ENCODE measurements at places on chromosomes 16 and 17. TPM values are rescaled to one million over a fixed set of nuclear protein-coding genes. Genes with fewer than 3 reads are reported as not detected.

DNA sequence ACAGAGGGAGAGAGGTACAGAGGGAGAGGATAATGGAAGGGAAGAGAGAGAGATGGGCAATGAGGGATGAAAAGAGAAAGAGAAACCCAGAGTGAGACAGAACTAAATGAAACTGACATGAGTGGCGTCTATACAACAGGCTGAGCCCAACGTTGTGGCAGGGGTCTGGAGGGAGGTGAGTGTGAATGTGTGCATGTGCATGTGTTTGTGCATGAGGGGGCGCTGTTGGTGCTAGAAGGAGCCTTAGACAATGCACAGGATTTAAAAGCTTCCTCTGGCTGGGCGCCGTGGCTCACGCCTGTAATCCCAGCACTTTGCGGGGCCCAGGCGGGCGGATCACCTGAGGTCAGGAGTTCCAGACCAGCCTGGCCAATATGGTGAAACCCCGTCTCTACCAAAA, 454.8 kb upstream of the CDH11 start:
- no peaks in the 10 kb centered on the region for H3K4me1 ChIP-seq
- H3K27ac ChIP-seq: no peak overlapping the region
- no peak for DNase-seq
- no peak overlapping the region for H3K4me3 ChIP-seq
- no peaks in the 10 kb centered on the region for H3K36me3 ChIP-seq

DNA sequence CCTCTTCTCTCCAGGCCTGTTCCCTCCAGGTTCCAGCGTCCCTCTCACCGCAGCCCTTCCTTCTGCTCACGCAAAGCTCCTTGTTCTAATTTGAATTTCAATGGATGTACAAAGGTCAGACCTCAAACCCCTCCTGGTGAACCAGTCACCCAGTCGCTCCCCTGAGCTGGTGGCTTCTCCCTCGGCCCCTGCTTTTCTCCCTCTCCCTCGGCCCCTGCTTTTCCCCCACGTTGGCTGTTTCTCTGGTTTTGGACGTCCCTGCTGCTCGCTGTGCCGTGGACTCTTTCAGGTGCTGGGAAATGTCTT, 8.6 kb upstream of the MSLN start:
- H3K27me3 ChIP-seq: peaks cover 41% of the 10 kb centered on the region
- no peaks in the 10 kb centered on the region for H3K4me1 ChIP-seq
- H3K27ac ChIP-seq: no peak overlapping the region
- DNase-seq: no peak

DNA sequence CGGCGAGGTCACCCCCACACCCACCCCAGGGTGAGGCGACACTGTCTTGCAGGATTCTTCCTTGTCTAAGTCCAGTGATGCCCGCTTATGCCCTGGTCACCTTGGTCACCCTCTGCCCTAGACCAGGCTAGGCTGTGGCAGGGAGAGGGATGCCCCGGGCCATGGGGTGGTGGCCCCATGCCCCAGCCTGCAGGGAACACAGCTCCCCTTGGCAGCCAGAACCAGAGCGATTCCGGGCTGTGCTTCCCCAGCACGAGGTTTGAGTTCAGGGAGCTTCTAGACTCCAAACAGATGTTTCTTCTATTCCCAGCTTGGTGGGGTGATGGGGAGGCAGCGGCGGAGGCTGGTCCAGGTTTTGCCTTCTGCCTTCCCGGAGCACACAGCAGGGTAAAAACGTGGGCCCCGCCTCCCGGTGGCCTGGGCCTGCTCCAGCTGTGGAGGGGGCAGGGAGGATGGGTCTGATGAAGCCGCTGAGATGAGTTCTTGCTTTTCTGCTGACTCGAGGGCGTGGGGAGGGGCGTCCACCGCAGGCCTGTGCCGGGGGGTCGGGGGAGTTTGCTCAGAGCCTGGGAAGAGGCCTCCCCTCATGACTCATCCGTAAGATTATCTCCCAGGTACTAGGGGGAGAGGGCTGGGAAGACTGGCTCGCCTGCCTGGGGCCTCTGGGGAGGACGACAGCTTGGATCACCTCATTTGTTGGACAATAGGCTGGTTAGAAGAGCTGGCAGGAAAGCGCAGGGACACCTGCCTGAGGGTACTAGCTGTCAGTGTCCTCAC, 15.4 kb downstream of the SMTNL2 start:
- peaks cover 12% of the 10 kb centered on the region for H3K4me1 ChIP-seq
- DNase-seq: no peak
- no peak overlapping the region for H3K27ac ChIP-seq
- H3K4me3 ChIP-seq: no peak overlapping the region
- no peaks in the 10 kb centered on the region for H3K36me3 ChIP-seq

DNA sequence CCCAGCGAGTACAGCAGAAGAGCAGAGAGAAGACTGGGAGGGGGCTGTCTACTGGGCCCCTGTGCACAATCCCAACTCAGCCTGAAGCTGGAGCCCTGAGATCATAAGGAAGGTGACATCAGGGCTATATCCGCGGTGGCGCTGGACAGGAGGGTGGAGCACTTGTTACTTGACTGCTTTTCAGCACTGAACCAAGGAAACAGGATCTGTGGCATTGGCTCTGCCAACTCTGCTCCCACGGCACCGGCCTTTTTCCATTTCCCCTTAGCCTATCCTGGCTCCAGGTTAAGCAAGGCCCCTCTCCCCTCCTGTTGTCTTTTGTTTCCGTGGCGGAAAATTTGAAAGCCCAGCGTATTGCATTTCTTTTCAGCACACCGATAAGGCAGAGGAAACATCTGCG, 125.0 kb upstream of the IRX3 start:
- no peak overlapping the region for H3K4me3 ChIP-seq
- no peak for DNase-seq
- no peak overlapping the region for H3K27ac ChIP-seq
- H3K4me1 ChIP-seq: no peaks in the 10 kb centered on the region
- peaks cover 3% of the 10 kb centered on the region for H3K27me3 ChIP-seq

DNA sequence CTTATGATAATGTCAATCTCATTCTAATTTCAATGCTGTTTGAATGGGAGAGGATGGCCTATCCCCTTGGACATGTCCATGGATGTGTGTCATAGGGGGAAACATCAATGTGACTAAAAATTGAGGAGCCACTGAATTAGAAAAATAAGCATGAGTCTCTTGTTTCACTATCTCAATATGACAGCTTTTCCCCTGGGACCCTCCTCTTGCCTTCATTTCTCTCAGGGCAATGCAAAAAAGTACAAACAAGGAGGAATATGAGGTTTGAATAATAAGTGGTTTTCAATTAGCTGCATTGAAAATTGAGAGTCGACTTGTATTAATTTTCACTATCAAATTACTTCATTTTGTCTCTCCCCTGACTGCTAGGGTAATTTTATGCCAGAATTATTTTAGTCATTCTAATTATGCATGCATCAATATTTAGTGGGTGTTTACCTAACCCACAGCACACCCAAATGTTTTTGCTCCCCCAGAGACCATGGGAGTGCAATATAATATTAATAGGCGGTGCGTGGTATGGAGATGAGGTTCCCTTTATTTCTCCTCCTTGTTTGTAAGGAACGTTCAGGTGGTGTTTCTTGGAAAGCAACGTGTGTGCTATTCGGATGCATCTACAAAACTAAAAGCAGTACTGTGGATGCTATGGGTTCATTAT, 6.8 kb upstream of the SDR42E1 start:
- no peaks in the 10 kb centered on the region for H3K27me3 ChIP-seq
- no peaks in the 10 kb centered on the region for H3K4me1 ChIP-seq
- no peak overlapping the region for H3K4me3 ChIP-seq
- H3K36me3 ChIP-seq: no peaks in the 10 kb centered on the region

GRCh38 chr17:74677558-74678466, 34.9 kb downstream of the CD300LF start:
- no peak for DNase-seq
- no peaks in the 10 kb centered on the region for H3K4me1 ChIP-seq
- H3K36me3 ChIP-seq: no peaks in the 10 kb centered on the region
- no peak overlapping the region for H3K27ac ChIP-seq
- no peak overlapping the region for H3K4me3 ChIP-seq
- peaks cover 10% of the 10 kb centered on the region for H3K27me3 ChIP-seq

DNA sequence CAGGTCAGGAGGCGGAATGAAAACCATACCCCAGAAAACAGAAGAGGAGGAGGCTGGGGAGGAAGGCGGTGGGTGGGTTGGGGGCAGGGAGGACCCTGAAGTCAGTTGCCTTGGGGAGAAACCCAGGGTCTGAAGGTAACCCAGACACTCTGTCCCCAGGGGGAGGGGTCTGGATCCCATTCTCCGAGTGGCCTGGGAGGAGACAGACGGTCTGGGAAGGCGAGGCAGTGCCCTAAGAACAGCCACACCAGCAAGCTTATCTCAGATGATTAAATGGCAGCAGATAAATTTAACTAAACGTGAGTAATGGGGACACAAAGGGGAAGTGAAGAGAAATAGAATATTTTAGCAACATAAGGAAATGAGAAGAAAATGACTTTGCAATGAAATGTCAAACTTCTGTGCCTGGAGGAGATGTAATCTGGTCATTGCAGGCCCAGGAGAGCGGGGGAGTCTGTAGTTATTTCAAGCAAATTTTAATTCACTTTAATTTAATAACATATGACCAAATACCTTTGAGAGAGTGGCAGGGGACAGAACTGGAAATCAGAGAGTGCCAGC, 21.4 kb upstream of the ZFP90 start:
- peaks cover 3% of the 10 kb centered on the region for H3K4me1 ChIP-seq
- H3K4me3 ChIP-seq: no peak overlapping the region
- no peaks in the 10 kb centered on the region for H3K27me3 ChIP-seq
- H3K36me3 ChIP-seq: no peaks in the 10 kb centered on the region

DNA sequence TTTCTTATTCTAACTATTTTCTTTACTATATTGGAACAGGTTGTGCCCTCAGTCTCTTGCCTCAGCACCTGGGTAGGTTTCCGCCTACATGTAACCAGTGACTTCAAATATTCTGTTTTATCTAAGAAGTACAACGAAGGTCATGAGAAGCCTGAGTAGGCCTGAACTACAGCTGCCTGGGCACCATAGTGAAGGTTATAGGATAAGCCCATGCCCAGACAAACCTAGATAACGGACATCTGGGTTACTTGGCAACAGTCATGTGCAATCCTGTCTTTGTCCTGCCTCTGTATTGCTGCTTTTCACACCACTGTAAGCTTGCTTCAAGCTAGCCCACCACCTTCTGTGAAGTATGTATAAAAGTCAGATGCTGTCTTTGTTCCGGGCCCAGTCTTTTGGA, 25.4 kb upstream of the ARL4D start:
- DNase-seq: no peak
- no peaks in the 10 kb centered on the region for H3K27me3 ChIP-seq
- no peak overlapping the region for H3K4me3 ChIP-seq
- H3K4me1 ChIP-seq: peaks cover 7% of the 10 kb centered on the region
- H3K27ac ChIP-seq: no peak overlapping the region
- H3K36me3 ChIP-seq: no peaks in the 10 kb centered on the region

GRCh38 chr17:42679492-42680330, 1.9 kb downstream of the CCR10 start:
- H3K4me1 ChIP-seq: peaks cover 25% of the 10 kb centered on the region
- H3K4me3 ChIP-seq: peak overlapping the region; percentile 47
- H3K27ac ChIP-seq: peak overlapping the region; percentile 89
- no peak for DNase-seq

- no peak for DNase-seq
- H3K36me3 ChIP-seq: peaks cover 32% of the 10 kb centered on the region
- H3K27ac ChIP-seq: no peak overlapping the region
These were observed 30.1 kb downstream of the VAC14 start for GRCh38 chr16:70770626-70771552.

GRIN2A gene
- polyA plus RNA-seq: 0.25 TPM

KRTAP1-5 gene
- polyA plus RNA-seq: 0.05 TPM

ERCC4 gene
- 4.4 TPM for polyA plus RNA-seq

NOTUM gene
- 0.25 TPM for polyA plus RNA-seq

CD300LF gene
- polyA plus RNA-seq: 6.0 TPM

CLEC18B gene
- polyA plus RNA-seq: 2.6 TPM

TBC1D3C gene
- 8.0 TPM for polyA plus RNA-seq

PLCG2 gene
- polyA plus RNA-seq: 14.2 TPM

DNAH3 gene
- 0.30 TPM for polyA plus RNA-seq

TBC1D26 gene
- polyA plus RNA-seq: 0.43 TPM

YBX2 gene
- 0.48 TPM for polyA plus RNA-seq

SMPD3 gene
- polyA plus RNA-seq: 21.8 TPM

XAF1 gene
- polyA plus RNA-seq: 73.2 TPM

Measured in thymus (tissue), 14 donors.